ENCODE measurements at places on chromosomes 4 and X.

- DNase-seq, result no peak
Observed at GRCh38 chr4:186557061-186557460, 1.7 kb upstream of the MTNR1A start.

GRCh38 chrX:19855700-19856381, 31.6 kb downstream of the SH3KBP1 start:
- DNase-seq, result no peak

- no peak for DNase-seq
Observed at GRCh38 chr4:137200322-137200721, 332.0 kb downstream of the PCDH18 start.

- no peak for DNase-seq
Observed at GRCh38 chr4:143021384-143021783, 163.3 kb upstream of the USP38 start.

- DNase-seq, result peak; percentile 12
Observed at GRCh38 chrX:56564921-56565840, 1.8 kb downstream of the UBQLN2 start.

GRCh38 chr4:144647590-144647989, 1.6 kb downstream of the HHIP start:
- DNase-seq, result peak; percentile 14

- no peak for DNase-seq
Observed at GRCh38 chrX:9420275-9421265, 44.3 kb upstream of the TBL1X start.

DNA sequence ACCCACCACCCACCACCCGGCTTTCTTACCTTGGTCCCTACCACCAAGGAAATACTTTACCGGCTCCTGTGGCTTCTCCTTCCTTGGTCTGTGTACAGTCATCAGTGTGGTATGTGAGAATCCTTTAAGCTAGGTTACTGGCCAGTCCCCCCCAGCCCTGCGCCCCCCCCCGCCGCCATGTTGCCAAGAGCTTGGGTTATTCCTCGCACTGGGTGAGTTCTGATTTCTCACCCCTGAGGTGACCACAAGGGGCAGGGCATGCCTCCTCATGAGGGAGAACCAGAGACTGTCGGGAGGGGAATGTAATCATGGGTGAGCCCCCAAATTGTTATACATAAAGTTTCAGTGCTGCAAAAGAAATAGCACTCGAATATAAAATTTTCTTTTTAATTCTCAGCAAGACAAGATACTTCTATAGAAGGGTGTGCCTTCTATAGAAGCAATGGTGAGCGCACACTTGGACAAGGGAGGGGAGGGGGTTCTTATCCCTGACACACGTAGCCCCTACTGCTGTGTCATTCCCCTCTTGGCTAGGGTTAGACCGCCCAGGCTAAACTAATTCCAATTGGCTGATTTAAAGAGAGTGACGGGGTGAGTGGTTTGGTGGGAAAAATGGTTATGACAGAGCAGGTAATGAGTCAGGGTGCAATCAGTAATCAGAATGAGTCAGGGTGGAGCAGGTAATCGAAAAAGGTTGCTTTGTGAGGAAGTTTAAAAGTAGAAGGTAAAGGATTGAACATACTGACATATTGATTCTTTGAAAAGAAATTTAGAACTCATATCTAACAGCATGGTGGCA, 133.2 kb downstream of the KDM6A start:
- DNase-seq, result no peak

DNA sequence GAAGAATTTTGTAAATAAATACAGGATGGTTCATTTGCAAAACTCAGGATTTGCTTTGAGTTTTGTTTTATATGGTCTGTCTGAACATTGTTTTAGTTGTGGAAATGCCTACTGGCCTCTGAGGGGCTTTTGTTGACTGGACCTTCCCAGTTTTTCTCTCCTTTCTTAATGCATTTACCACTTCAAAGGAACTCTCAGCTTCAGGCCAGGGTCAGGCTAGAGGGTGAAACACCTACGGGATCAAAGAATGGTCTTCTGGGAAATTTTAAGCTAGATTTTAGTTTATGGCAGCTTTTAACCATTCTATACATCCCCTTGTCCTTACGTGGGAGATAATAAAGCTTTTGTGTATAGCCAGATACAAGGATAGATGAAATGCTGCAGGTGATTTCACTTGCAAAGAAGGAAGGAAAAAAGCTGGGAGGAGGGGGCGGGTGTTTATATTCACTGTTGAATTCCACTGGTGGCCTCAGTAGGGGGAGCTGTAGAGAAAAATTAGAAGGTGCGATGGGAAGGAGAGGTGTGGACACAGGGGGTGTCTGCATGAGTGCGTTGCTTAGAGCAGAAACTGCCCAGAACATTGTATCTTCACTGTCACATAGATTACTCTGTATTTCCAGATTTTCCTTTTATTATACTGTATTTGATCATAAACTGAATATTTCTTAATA, 151.8 kb downstream of the TSPAN5 start:
- DNase-seq, result no peak

- DNase-seq, result no peak
Observed at GRCh38 chrX:71292669-71293365, 8.7 kb upstream of the ITGB1BP2 start.

All from putamen (tissue), 1 donor.